Effector CD8-positive, alpha-beta T cell (primary cell): ENCODE measurements at places on chromosomes 2 and 18.

DNA sequence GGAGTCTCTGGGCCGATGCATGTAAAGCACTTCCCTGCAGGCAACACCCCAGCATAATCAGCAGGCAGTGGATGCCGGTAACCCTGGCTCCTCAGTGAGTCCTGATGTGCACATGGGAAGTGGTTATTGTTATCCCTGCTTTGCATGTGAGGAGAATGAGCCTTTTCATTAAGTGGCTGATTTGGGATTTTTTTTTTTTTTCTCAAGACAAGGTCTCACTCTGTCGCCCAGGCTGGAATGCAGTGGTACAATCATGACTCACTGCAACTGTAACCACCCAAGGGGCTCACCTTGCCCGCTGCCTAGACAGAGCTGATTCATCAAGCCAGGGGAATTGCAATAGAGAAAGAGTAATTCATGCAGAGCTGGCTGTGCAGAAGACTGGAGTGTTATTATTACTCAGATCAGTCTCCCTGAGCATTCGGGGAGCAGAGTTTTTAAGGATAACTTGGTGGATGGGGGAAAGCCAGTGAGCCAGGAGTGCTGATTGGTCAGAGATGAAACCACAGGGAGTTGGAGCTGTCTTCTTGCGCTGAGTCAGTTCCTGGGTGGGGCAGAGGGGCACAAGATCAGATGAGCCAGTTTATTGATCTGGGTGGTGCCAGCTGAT lies 95.4 kb downstream of the SOCS6 start:
- DNase-seq, result no peak

- DNase-seq, result no peak
Observed at GRCh38 chr18:65527879-65528633, 222.8 kb upstream of the CDH7 start.

GRCh38 chr2:202091476-202091875 lies 18.4 kb downstream of the KIAA2012 start:
- DNase-seq, result no peak

- no peak for DNase-seq
Observed at GRCh38 chr2:239600650-239601049, 199.8 kb upstream of the HDAC4 start.

DNA sequence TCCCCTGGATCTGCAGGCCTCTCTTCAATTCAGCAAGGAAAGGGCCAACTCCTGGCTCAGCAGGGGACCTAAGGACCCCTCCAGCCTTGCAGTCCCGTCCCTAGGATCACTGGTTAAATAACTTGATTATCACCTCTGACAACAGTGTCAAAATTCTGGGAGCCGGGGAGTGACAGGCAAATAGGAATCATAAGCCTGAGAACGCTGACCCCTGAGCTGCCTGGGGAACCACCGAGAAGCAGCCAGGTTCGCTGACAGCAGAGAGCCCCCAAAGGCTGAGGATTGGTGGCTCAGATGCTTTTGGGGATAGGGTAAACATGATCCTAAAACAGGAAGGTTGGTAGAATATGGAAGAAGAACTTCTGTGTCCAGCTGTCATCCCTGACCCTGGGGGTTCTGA lies 17.5 kb upstream of the TNS1 start:
- DNase-seq, result no peak

DNA sequence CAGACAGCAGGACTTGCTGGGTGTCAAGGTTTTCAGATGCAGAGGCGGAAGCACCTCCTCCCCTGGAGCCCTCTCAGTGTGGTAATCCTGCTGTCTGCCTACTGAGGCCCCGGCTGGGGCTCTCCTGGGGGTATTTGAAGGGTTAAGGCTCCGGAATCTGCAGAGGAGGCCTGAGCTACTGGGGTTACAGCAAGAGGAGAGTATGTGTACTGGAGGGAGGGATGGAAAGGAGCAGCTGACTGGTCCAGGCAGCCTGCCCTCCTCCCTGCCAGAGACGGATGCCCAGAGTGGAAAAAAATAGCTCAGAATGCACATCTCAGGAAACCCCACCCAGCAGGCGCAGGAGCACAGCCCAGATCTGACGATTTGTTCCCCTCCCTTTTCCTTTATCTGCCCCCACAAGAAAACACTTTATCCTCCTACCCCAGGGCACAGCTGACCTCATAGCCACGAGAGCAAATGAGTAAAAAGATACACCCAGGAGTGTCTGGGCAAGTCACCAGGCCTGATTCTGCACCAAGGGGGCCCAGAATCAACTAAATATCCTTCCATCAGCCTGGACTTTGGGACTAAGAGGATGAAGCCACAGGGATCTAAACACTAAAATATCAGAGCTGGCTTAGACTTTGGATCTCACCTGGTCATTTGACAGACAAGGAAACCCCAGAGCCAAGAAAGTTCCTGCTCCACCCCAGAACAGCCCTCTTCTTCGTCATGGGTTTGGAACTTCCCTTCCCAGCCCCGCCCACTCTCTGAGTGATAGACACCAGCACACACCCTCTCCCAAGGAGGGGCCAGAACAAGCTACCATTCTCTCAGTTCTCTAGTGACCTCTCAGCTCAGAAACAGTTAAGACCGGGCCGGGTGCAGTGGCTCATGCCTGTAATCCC lies 5.5 kb downstream of the TMBIM1 start:
- DNase-seq, result peak; percentile 70

DNA sequence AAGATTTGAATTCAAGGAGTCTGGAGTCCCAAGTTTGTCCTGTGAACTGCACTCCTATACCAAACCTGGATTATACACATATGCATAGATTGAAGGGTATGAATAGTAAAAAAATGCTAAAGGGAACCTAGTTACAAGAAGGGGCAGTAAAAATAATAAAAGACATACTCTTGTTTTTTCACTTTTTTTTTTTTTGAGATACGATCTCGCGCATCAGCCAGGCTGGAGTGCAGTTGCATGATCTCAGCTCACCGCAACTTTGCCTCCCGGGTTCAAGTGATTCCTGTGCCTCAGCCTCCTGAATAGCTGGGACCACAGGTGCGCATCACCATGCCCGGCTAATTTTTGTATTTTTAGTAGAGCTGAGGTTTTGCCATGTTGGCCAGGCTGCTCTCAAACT lies 22.3 kb downstream of the KRTCAP3 start:
- DNase-seq, result no peak
